ENCODE measurements at places on chromosomes 1 and 21. TPM values are rescaled to one million over a fixed set of nuclear protein-coding genes. Genes with fewer than 3 reads are reported as not detected.

DNA sequence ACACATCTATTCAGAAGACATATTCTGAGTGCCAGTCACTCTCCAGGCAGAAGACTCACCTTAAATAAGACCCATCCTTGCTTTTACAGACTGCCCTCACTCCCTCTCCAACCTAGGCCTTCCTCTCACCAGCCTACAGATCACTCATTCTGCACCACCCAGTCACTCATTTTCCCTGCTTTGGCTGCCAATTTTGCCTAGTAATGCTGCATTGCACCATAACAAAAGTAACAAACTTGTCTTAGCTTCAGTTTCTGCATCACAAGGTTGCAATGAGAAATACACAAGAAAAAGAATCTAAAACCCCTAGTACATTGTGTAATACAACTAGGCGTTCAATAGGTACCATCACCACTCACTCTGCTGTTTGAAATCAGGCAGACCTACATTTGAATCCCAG lies 292.4 kb downstream of the PLPP3 start:
- H3K27ac ChIP-seq, result no peak overlapping the region
- no peak overlapping the region for H3K4me3 ChIP-seq
- peaks cover 2% of the 10 kb centered on the region for H3K4me1 ChIP-seq
- no peaks in the 10 kb centered on the region for H3K36me3 ChIP-seq

DNA sequence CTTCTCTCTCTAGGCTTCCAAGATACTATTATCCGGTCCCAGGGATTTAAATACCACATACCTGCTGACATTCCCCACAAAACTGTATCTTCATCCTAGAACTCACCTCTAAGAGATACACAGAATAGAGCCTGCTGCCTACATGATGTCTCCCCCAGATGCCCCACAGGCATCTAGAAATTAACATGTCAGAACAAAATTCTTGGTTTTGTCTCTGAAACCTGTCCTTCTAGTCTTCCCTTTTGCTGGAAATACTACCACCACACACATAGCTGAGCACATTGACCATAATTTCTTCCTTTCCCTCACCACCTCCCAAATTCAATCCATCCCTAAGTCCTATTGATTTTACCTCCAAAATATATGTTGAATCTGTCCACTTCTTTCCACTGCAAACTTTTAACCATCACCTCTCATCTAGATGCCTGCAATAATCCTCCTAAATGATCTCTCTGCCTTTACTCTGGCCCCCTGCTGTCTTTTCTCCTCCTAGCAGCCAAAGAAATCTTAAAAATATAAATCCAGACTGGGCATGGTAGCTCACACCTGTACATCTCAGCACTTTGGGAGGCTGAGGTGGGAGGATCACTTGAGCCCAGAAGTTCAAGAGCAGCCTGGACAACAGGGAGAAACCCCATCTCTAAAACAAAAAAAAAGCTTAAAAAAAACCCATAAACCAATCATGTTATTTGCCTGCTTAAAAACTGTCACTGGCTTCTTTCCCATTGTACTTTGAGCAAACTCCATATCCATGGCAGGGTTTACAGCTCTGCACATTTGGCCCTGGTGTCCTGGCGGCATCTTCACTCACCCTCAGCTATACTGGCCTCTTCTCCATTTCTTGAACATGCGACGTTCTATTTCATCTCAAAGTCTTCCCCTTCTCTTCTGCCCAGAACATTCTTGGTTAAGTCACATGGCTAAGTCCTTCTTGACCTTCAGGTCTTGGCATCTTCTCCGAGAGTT lies 6.2 kb upstream of the FAM76A start:
- H3K36me3 ChIP-seq, result no peaks in the 10 kb centered on the region
- H3K27ac ChIP-seq, result no peak overlapping the region
- DNase-seq, result no peak
- no peaks in the 10 kb centered on the region for H3K27me3 ChIP-seq
- H3K4me3 ChIP-seq, result no peak overlapping the region

GRCh38 chr1:7585216-7585907 lies 185.7 kb upstream of the VAMP3 start:
- no peak overlapping the region for H3K4me3 ChIP-seq
- no peaks in the 10 kb centered on the region for H3K27me3 ChIP-seq
- peaks cover 7% of the 10 kb centered on the region for H3K4me1 ChIP-seq
- no peak overlapping the region for H3K27ac ChIP-seq

The KLF17 gene
- 0.40 TPM for total RNA-seq

DNA sequence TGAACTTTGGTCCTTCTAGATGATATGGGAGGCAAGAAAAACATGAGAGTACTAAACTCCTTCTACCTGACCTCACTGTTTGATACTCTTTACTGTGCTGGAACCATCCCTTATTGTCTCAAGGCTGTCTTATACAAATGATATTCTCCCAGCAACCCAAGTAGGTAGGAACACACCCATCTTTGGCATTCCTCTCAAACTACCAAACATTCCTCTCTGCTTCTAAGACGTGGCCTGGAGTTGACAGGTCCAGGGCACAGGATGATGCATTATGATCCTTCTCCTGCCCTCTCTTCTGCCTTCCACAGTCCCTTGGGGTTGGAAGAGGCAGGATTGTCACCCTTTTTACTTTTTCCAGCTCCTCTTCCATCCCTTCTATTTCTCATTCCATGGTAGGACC lies 90.5 kb downstream of the SPATA17 start:
- no peaks in the 10 kb centered on the region for H3K27me3 ChIP-seq
- DNase-seq, result no peak
- no peaks in the 10 kb centered on the region for H3K4me1 ChIP-seq
- no peak overlapping the region for H3K4me3 ChIP-seq

The PCNT gene
- 28.2 TPM for total RNA-seq

DNA sequence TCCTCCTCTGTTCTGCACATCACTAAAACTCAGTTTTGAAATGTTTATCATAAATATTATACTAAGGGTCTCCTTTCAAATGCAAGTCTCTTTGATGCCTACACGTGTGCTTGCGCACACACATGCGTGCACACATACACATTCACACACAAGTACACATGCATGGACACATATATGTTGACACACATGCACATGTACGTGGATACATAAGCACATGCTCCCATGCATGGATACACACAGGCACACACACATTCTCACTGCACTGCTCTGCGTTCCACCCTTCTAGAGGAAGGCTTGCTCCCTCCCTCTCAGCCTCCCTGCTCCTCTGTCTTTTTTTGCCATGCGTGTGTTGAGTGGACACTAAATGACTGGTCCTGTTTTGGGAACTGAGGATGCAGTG lies 162.7 kb downstream of the PCP4 start:
- H3K4me1 ChIP-seq, result no peaks in the 10 kb centered on the region
- H3K27me3 ChIP-seq, result no peaks in the 10 kb centered on the region
- no peak overlapping the region for H3K4me3 ChIP-seq
- H3K36me3 ChIP-seq, result no peaks in the 10 kb centered on the region

DNA sequence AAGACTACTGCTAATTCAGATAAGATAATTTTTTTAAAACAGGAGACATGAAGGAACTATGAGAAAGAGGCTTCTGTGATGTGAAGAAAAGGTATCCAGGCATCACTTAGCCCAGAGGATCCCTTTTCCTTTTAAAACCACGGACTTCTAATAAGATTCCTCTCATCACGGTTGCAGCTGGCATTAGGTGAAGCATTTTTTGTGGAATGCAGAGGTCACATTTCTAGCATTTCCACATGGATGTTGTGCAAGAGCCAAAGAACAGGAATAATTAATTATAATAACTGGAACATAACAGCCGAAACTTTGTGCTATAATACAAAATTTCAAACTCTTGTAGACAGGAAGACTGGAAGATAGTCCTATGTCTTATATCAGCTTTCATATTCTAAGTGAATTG lies 27.6 kb downstream of the CYP2J2 start:
- no peak overlapping the region for H3K4me3 ChIP-seq
- no peaks in the 10 kb centered on the region for H3K4me1 ChIP-seq
- H3K27me3 ChIP-seq, result no peaks in the 10 kb centered on the region
- H3K36me3 ChIP-seq, result no peaks in the 10 kb centered on the region
- H3K27ac ChIP-seq, result no peak overlapping the region
- no peak for DNase-seq

DNA sequence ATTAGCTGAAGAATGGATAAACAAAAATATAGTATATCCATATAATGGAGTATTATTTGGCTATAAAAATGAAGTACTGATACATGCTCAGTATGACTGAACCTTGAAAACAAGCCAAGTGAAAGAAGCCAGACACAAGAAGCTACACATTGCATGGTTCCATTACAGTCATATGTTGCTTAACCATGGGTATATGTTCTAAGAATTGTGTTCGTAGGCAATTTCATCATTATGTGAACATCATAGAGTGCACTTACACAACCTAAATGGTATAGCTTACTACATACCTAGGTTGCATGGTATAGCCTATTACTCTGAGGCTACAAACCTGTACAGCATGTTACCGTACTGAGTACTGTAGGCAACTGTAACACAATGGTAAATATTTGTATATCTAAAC lies 28.6 kb upstream of the FCAMR start:
- H3K4me1 ChIP-seq, result no peaks in the 10 kb centered on the region
- no peak overlapping the region for H3K27ac ChIP-seq
- no peak for DNase-seq
- no peak overlapping the region for H3K4me3 ChIP-seq

DNA sequence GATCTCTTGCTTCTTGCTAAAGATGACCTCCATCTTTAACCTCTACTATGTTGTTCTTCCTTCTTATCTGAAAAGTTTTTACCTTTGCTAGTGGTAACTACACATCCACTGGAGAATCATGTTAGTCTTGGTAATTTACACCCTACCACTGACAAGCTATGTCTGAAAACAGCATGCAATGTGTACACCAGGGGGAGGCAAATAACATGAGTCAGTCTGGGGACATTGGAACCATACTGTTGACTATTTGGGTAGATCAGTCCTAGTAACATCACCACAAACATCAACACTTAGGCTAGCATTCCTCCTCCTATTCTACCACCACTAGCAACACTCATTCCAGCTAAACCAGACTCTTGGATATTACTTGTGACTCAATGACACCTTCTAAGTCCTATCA lies 549.0 kb downstream of the KCNT2 start:
- no peaks in the 10 kb centered on the region for H3K4me1 ChIP-seq
- H3K27ac ChIP-seq, result no peak overlapping the region
- H3K36me3 ChIP-seq, result no peaks in the 10 kb centered on the region

The CCDC17 gene
- 8.3 TPM for total RNA-seq

DNA sequence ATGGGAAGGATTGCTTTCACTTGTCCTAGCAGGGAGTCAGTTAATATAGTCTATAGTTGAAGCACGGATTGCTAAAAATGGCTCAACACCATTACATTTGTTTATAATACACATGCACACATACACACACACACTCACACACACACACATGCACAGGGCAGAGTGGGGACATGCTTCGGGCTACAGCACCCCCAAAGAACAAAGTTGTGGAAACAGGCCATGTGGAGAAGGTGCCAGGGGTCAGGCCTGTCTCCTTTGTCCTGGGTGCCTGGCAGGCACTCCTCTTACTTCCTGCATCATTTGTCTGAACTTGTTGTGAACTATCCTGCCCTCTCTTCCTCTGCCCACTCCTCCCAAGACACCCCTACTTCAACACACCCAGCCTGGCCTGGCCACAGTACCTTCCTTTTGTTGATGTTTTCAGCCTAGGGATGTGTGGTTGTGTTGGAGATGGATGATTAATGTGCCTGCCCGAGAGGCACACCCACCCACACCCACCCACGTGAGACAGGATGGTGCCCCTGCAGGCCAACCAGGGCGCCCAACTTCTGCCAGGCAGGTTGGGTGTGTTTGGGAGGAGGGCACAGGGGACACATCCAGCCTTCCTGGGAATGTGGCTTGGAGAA lies 17.5 kb downstream of the RASSF5 start:
- H3K27me3 ChIP-seq, result no peaks in the 10 kb centered on the region
- no peak overlapping the region for H3K4me3 ChIP-seq
- no peak overlapping the region for H3K27ac ChIP-seq
- no peaks in the 10 kb centered on the region for H3K36me3 ChIP-seq
- no peaks in the 10 kb centered on the region for H3K4me1 ChIP-seq

DNA sequence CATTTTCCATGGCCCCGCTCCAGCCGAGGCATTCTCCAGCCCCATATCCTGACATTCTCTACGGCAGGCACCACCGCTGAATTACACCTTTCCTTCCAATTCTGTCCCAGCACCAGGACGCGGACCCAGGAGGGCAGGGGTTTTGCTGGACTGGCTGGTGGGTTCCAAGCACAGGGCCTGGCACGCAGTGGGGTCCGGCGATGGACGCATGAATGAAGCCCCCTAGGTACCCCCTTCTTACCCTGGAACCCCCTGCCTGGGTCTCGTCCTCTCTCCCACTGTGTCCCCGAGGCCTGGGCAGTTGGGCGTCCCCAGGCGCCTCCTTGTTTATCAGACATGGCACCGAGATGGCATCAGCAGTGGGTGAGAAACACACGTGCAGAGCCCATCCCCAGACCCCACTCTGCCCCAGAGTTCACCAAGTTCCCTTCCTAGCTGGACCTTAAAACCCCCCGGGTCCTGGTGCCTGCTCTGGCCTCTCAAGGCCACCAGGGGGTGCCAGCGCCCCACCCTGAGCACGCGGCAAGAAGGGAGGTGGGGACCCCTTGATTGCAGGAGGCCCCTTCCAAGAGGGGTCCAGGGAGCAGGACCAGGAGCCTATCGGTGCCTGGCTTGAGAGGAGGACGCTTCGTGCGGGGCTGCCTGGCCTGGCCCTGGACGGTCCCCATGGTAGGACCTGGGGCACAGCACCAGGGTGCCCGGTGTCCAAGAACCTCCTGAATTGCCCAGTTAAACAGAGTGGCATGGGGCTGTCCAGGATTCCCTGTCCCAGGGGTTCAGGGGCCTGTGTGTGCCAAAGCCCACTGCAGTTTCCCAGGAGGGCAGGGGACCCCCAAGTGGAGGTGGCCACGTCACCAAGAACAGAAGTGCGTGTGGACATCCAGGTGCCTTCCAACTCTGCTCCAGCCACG lies 46.1 kb downstream of the MEGF6 start:
- no peak overlapping the region for H3K4me3 ChIP-seq
- H3K4me1 ChIP-seq, result no peaks in the 10 kb centered on the region
- no peaks in the 10 kb centered on the region for H3K36me3 ChIP-seq

The GCSAML gene
- total RNA-seq, result 0.35 TPM

DNA sequence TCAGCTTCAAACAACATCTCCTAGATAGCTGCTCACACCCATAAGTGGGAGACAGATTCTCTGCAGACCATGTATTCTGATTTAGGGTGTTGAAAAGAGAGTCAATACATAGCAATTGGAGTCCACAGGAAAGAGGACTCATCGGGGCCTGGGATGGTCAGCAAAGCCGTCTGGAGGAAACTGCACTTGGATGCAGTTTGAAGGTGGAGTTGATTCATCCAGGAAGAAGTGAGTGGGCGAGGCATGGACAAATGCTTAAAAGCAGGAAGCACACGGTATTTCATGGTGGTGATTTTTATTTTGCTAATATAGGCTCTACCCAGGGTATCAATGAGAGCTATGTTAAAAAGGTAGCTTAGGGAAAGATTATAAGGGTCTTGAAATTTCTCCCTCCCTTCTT lies 36.8 kb upstream of the DIRAS3 start:
- H3K27me3 ChIP-seq, result no peaks in the 10 kb centered on the region
- H3K36me3 ChIP-seq, result no peaks in the 10 kb centered on the region
- H3K4me1 ChIP-seq, result no peaks in the 10 kb centered on the region
- no peak overlapping the region for H3K27ac ChIP-seq
- H3K4me3 ChIP-seq, result no peak overlapping the region
- no peak for DNase-seq

GRCh38 chr1:40392221-40392620 lies 18.7 kb downstream of the SMAP2 start:
- H3K4me3 ChIP-seq, result no peak overlapping the region
- no peaks in the 10 kb centered on the region for H3K36me3 ChIP-seq
- no peak for DNase-seq
- no peak overlapping the region for H3K27ac ChIP-seq
- no peaks in the 10 kb centered on the region for H3K4me1 ChIP-seq

The ALPL gene
- total RNA-seq, result 1.3 TPM

Measured in ovary (tissue), 10 donors.